ENCODE measurements at places on chromosomes 7 and 10. TPM values are rescaled to one million over a fixed set of nuclear protein-coding genes. Genes with fewer than 3 reads are reported as not detected.

Gene YKT6
- 99.4 TPM for total RNA-seq

Gene MKX
- total RNA-seq: 0.25 TPM

Gene PRR15
- 2.4 TPM for total RNA-seq

Gene ASB13
- 8.4 TPM for total RNA-seq

Gene MCM10
- not detected for total RNA-seq

Gene HOXA6
- total RNA-seq: not detected

Gene PSTK
- 4.7 TPM for total RNA-seq

Gene LIPN
- not detected for total RNA-seq

Gene CYP26C1
- 0.09 TPM for total RNA-seq

Gene ELN
- 101 TPM for total RNA-seq

Gene SLC16A9
- total RNA-seq: 0.25 TPM

Gene STEAP2
- total RNA-seq: 28.4 TPM

Gene KCNIP2
- total RNA-seq: 1.2 TPM

Gene PNLIP
- total RNA-seq: not detected

Gene PTPRZ1
- total RNA-seq: 0.72 TPM

Gene CYP26A1
- not detected for total RNA-seq

Gene CYP3A5
- total RNA-seq: 1.1 TPM

Gene TACC2
- total RNA-seq: 9.2 TPM

Gene CYP2E1
- 0.82 TPM for total RNA-seq

Gene RPEL1
- total RNA-seq: under 0.01 TPM

Gene NPS
- not detected for total RNA-seq

Gene COBL
- not detected for total RNA-seq

Gene PTPRN2
- total RNA-seq: 2.5 TPM

Gene NODAL
- not detected for total RNA-seq

Gene HDAC9
- total RNA-seq: 40.6 TPM

Gene HGF
- 194 TPM for total RNA-seq

Gene POP7
- total RNA-seq: 17.8 TPM

Gene NRG3
- total RNA-seq: not detected

Gene PAX2
- total RNA-seq: not detected

Gene SPDYE5
- not detected for total RNA-seq

Gene NACAD
- 5.5 TPM for total RNA-seq

Gene EPHB4
- 24.9 TPM for total RNA-seq

Gene HIPK2
- total RNA-seq: 28.8 TPM

Gene EVX1
- total RNA-seq: not detected

Gene GHITM
- 117 TPM for total RNA-seq

Gene NEUROG3
- total RNA-seq: not detected

Gene STEAP1B
- 38.6 TPM for total RNA-seq

Gene AP1S1
- total RNA-seq: 77.5 TPM

Measured in fibroblast of the aortic adventitia (primary cell).